Uterus (tissue), 4 donors: ENCODE measurements at places on chromosomes 6 and 20. TPM values are rescaled to one million over a fixed set of nuclear protein-coding genes. Genes with fewer than 3 reads are reported as not detected.

GRCh38 chr6:36631326-36632011 is 37.3 kb downstream of the SRSF3 start:
- no peak for DNase-seq

Gene RSPO3
- 23.5 TPM for total RNA-seq

- no peak for DNase-seq
Measured at GRCh38 chr6:119156757-119157505, 78.5 kb upstream of the FAM184A start.

- DNase-seq = no peak
Measured at GRCh38 chr6:10112871-10113549, 301.9 kb downstream of the TFAP2A start.

GRCh38 chr6:42933205-42933604 is 3.9 kb downstream of the CNPY3 start:
- no peak for DNase-seq

GRCh38 chr6:139337830-139338229 is 36.6 kb downstream of the CITED2 start:
- DNase-seq = no peak
